ENCODE measurements at places on chromosomes 13 and 19.

- DNase-seq: peak; percentile 57
Measured at GRCh38 chr19:43467730-43468129, 2.3 kb upstream of the LYPD3 start.

GRCh38 chr19:6354098-6354674, 7.1 kb upstream of the CLPP start:
- DNase-seq: peak; percentile 8

- DNase-seq: no peak
Measured at GRCh38 chr19:29923653-29924052, 18.4 kb upstream of the URI1 start.

DNA sequence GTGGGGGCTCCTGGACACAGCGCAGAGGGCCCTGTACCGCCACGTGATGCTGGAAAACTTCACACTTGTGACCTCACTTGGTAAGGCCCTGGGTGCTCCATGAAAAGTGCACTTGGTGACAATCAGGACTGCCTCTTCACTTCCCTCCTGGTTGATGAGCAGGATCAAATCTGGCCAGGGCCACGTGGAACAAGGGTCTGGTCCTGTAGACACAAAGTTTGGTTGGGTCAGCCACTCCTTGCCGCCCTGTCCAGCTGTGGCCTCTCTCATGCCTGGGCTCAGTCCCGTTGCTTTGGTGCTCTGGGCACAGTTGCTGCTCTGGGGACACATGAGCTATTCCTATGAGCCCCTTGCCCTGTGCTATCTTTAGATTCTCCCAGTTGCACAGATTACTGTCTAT, 2.3 kb downstream of the ZNF324B start:
- no peak for DNase-seq

DNA sequence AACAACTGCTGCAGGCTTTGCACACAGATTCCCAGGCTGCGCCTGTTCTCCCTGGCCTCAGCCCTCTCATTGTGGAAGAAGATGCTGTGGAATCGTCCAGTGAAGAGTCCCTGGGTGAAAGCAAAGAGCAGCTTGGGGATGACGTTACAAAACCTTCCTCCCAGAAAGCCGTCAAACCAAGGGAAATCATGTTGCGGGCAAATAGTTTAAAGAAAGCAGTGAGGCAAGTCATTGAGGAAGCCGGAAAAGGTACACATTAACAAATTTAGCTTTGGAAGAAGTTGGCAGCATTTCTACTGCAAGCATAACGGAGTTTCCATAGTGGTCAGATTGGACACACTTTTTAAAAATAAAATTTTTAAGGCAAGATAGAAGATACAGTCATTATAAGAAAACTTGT, 82.9 kb upstream of the AKAP11 start:
- DNase-seq: no peak

GRCh38 chr19:3603121-3603811, 3.4 kb downstream of the TBXA2R start:
- no peak for DNase-seq

GRCh38 chr13:99124794-99125316, 75.8 kb upstream of the UBAC2 start:
- DNase-seq: peak; percentile 36

- DNase-seq: no peak
Measured at GRCh38 chr19:6010107-6010506, 32.2 kb upstream of the RANBP3 start.

GRCh38 chr19:44807162-44807561, 1.7 kb upstream of the BCAM start:
- no peak for DNase-seq

- no peak for DNase-seq
Measured at GRCh38 chr13:34001389-34001788, 183.4 kb downstream of the RFC3 start.

- no peak for DNase-seq
Measured at GRCh38 chr13:21674490-21675009, 3.7 kb downstream of the FGF9 start.

GRCh38 chr19:44890366-44891015, 563 bp upstream of the TOMM40 start:
- peak; percentile 100 for DNase-seq

All from inflammatory macrophage treated with lipopolysaccharide for 4 hours (primary cell).